Renal pelvis (tissue), 12 donors: ENCODE measurements at places on chromosomes 4 and X. TPM values are rescaled to one million over a fixed set of nuclear protein-coding genes. Genes with fewer than 3 reads are reported as not detected.

EREG gene
- polyA plus RNA-seq, result 0.07 TPM

GRCh38 chrX:147072747-147073146 is 258.2 kb upstream of the CXorf51A start:
- no peak for DNase-seq

GRCh38 chrX:139446832-139447231 is 83.7 kb upstream of the F9 start:
- DNase-seq, result no peak

POU4F2 gene
- not detected for polyA plus RNA-seq

DNA sequence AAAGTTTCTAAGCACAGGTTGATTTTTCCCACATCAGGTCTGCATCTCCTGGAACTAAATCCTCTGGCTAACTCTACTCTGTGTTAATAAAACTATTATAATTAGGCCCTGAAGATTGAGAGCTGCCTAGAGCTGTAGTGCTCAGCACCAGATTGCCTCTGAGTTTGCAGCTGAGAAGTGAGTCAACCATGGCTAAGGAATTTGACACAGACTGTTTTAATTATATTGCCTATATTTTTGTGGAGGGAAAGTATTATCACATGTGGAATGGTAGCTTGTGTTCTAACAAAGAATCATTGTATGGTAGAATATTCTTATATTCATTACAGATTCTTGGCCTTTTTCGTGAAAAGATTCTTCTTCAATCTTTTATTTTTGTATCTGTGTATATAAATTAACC is 1907.6 kb upstream of the TENM3 start:
- DNase-seq, result no peak

DNA sequence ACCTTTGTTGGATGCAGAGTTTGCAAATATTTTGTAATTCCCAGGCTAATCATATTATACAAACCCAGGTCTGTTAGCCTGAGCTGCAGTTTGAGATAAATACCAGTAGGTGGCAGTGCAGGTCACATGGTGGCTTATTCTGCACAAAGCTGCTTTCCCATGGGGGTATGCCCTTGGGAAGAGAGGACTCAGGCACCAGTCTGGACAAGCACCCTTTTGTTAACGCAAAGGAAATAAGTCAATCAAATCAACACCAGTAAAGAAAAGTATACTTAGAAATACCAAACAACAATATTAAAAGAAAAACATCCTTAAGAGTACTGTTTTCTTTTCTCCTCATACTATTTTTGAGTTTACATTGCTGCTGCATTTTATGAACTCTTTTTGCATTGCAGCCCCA is 389.0 kb upstream of the ZFP42 start:
- DNase-seq, result no peak

FRMD7 gene
- 1.6 TPM for polyA plus RNA-seq

DNA sequence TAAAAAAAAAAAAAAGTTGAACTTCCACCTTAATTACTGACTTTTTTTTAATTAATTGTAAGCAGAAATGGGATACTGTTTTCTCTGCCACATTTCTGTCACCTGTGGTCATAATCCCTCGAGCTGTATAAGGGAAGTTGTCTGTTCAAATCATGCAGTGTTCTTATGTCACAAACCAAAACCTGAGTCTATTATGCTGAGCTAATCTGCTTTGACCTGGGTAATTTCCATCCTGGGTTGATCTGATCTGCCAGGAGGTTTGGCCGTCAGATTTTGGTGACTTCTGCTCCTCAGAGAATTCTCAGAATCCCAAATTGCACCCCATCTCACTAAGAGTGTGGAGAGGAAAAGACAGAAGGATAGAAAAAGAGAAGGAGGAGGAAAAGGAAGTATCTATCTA is 683.1 kb downstream of the KCTD8 start:
- DNase-seq, result no peak

DNA sequence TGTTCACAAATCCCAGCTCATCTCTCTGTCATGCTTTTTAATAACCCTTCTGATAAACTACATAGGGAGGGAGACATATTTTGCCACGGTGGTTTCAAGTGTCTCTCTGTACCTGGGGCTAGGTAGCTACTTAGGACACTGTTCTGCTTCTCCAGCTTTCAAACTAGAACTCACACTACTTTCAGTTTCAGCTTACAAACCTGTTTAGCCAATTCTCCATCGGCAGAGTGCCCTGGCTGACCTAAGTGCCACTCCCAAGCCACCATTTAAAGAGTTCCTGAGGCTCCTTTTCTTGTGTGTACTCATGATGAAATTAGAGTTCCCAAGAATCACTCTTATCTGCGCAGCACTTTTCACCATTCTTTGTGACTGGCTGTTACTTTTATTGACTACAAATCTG is 899.2 kb downstream of the FAT4 start:
- no peak for DNase-seq

RAB39B gene
- polyA plus RNA-seq, result 2.8 TPM

GJB1 gene
- polyA plus RNA-seq, result 58.9 TPM

HSFX2 gene
- polyA plus RNA-seq, result 0.24 TPM

HMX1 gene
- polyA plus RNA-seq, result not detected

- DNase-seq, result no peak
These were observed 47.3 kb downstream of the PPP3CA start for GRCh38 chr4:101299899-101300540.

DNA sequence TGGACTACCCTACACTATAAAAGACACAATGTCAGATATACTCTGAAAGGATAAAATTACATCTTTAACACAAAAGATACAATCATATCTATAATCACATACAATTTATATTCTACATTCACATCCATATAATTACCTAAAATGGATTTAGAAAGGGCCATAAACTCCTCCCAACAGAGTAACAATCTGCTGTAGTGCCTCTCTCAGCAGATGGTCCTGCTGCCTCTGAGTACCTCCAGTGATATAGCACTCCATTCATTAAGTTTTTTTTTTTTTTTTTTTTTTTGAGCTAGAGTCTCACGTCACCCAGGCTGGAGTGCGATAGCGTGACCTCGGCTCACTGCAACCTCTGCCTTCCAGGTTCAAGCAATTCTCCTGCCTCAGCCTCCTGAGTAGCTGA is 7.4 kb downstream of the ANKRD37 start:
- no peak for DNase-seq

DNA sequence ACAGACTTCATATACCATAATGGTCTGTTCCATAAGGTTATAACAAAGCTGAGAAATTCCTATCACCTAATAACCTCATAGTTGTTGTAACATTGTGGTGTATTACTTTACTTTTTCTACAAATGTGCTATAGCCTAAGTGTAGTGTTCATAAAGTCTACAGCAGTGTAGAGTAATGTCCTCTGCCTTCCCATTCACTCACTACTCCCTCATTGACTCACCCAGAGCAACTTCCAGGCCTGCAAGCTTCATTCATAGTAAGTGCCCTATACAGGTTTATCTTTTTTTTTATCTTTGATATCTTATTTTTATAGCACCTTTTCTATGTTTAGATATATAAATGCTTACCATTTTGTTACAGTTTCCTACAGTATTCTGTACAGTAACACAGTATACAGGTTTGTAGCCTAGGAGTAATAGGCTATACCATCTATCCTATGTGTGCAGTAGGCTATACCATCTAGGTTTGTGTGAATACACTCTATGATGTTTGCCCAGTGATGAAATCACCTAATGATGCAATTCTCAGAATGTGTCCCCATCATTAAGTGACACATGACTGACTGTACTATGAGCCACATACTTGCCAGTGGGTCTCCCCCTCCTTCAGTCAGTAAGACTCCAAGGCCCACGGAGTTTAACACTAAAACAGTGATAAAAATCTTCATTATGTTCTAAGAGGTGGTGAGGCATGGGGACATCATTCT is 299.9 kb downstream of the UNC5C start:
- no peak for DNase-seq
